ENCODE measurements at places on chromosomes 4 and X.

- no peak for DNase-seq
Observed at GRCh38 chr4:184402740-184403383, 71.5 kb downstream of the IRF2 start.

DNA sequence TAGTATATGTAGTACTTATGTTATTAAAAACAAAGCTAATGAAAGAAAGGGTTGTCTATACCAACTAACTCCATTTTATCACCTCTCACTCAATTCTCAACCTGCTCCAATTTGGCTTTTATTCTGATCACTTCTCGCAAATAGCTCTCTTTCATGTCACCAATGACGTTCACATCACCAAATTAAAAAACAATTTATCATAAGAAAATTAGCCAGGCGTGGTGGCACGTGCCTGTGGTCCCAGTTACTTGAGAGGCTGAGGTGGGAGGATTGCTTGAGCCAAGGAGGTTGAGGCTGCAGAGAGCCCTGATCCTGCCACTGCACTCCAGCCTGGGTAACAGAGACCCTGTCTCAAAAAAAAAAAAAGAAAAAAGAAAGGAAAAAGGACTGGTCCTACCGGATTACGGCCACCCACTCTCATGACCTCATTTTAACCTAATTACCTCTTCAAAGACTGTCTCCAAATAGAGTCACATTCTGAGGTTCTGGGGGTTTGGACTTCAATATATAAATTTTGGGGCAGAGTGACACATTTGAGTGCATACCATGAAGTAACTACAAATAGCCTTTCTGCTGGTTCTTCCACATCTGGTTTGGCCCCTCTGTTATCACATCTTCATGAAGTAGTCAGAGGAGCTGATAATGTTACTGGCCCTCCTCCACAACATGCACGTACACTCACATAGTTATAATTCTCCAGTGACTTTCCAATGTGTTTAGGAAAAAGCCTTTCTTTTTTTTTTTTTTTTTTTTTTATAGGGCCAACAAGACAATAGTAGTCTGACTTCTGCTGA lies 15.8 kb upstream of the RBMX start:
- DNase-seq: no peak

GRCh38 chr4:135032670-135033069 lies 831.1 kb upstream of the PABPC4L start:
- peak; percentile 17 for DNase-seq

GRCh38 chrX:101057093-101057714 lies 5.3 kb upstream of the TRMT2B start:
- no peak for DNase-seq

DNA sequence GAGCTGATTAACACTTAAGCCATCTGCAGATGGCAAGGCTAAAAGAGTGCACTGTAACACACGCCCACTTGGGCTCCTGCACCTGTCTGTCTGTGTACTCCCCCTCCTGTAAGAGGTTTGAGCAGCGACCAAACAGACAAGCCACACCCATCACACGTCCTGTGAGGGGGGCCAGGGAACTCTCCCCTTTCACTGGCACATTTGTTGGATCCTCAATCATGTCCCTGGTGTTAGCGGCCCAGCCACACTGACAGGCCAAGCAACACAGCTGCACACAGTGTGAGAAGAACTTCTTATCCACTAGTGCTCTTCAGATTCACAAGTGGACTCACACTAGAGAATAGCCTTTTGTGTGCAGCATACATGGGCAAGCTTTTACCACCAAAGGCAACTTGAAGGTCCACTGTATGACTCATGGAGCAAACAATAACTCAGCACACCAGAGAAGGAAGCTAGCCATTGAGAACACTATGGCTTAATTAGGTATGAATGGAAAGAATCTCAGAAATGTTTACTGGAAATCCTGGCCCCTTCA lies 29.1 kb upstream of the UTP14A start:
- DNase-seq: peak; percentile 23

GRCh38 chr4:184389978-184390900 lies 84.1 kb downstream of the IRF2 start:
- DNase-seq: no peak

GRCh38 chrX:115902995-115903394 lies 267.5 kb upstream of the AGTR2 start:
- no peak for DNase-seq

DNA sequence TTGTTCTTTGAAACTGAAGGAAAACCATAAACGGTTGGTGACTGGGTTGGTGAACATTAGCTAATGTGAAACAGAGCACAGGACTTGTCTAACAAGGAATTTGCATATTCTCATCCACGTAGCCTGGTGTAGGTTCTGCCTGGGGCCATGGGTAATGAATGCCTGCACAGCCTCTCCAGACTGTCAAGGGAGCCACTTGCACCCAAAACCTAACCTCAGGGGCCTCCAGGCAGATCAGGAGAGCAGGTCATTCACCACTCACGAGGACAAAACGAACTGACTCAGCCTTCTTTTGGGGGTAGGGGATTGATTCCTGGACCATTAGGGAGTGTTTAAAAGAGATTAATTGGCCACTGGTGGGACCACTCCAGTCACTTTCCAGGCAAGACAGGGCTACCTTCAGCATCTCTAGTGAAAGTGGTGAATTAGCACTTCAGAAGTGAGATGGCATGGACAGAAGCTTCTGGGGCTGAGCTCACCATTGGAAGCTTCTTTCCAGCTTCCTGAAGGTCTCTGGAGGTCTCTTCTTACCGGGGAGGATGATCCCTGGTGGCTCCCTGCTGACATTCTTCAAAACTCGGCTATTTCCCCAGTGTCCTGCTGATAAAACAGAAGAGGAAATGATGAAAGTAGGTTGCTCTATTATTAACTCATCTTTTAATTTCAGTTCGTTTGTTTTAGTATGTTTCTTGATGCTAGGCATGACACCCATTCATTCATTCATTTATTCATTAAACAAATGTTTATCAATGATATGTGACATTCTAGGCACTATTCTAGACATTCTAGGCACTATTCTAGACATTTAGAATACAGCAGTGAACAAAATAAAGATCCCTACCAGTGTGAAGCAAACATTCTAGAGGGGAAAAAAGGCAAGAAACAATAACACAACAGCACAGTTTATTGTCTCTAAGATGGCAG lies 104.5 kb upstream of the LNX1 start:
- no peak for DNase-seq

DNA sequence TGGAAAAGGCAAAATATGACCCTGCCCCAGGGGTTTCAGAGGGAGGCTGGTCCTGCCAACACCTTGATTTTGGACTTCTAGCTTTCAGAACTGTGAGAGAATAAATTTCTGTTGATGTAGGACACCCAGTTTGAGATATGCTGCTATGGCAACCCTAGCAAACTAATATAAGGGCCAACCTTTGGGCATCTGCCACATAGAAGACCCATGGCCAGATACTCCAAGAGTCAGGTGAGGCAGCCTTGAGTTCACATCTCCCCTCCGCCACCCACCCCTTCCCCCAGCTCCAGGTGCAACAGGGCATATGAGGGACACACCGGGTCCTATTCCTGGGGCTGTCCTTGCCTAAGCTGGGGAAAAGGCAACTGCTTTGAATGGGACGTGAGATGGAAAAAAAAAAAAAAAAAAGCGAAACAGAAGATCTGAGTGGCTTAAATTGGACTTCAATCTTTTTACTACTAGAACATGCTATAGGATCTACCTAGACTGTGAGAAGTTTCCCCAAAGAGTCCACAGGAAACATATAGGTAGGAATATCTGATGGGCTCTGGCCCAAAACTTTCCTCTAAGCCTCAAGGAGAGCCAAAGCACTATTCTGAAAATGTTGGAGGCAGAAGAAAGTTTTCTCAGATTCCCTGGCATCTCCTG lies 56.5 kb upstream of the PROM1 start:
- no peak for DNase-seq

- DNase-seq: no peak
Observed at GRCh38 chr4:113641025-113641431, 120.5 kb downstream of the CAMK2D start.

DNA sequence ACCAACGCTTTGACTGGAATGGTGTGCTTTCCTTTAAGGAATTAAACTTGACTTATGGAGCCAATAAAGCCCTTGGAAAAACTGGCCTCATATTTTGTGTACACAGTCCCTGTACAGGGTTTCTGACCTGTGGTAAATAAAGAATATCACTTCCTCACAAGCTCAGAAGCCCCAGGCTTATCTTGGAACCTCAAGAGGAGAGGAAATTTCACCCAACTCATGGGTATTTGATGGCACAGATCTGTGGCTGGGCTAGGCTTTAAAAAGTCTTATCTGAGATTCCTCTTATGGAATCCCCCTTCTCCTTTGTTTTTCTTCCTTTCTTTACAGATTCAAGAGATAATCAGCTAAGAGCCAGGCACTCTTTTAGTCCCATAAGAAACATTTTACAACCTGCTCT lies 89.3 kb upstream of the USP38 start:
- no peak for DNase-seq

DNA sequence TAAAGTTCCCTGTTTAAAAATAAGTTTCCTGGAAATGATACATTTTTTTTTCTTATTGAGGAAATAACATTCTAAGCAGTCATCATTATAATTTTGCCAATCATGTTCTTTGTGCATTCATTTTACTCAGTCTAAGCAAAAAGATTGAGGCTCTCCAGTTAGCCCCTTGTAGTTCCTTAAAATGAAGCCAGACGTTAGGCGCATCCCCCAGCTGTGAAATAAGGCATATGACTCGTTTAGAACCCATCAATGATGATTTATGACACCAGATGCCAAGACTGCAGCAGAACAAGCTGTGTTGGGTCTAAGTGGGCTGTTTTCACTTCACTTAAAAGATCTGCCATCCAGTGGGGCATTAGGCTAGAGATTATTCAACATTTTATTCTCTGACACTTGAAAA lies 17.0 kb downstream of the PDGFC start:
- no peak for DNase-seq

DNA sequence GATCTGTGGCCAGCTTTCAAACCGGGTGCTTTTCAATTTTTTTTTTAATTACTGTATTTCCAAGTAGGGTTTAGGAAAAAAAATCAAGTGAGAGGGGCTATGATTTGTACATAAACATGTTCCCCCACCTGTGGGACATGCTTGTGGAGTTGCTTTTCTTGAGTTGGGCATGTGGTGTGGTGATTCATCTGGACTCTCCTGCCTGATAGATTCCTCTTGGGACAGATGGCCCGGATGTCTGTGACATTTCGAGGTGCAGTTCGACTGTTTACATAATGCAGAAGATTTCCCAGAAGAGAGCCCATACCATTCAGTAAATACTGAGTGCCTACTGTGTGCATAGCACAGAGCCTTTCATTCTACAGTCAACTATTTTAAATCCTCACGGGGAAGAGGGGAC lies 49.9 kb downstream of the DOCK11 start:
- no peak for DNase-seq

DNA sequence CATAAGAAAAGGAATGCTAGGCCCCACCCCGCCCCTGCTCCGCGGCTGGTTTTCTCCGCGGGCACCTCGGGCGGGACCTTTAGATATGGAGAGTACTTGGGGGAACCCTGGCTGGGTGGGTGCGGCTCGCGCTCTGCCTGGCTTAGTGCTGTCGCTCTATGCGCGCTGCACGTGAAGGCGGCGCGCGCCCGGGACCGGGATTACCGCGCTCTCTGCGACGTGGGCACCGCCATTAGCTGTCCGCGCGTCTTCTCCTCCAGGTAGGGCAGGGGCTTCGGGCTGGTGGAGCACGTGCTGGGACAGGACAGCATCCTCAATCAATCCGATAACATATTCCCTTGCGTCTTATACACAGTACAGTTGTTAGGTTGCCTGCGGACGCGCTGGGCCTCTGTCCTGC lies 56.0 kb downstream of the MAGEB10 start:
- DNase-seq: no peak

GRCh38 chr4:73018595-73018994 lies 50.9 kb downstream of the COX18 start:
- no peak for DNase-seq

DNA sequence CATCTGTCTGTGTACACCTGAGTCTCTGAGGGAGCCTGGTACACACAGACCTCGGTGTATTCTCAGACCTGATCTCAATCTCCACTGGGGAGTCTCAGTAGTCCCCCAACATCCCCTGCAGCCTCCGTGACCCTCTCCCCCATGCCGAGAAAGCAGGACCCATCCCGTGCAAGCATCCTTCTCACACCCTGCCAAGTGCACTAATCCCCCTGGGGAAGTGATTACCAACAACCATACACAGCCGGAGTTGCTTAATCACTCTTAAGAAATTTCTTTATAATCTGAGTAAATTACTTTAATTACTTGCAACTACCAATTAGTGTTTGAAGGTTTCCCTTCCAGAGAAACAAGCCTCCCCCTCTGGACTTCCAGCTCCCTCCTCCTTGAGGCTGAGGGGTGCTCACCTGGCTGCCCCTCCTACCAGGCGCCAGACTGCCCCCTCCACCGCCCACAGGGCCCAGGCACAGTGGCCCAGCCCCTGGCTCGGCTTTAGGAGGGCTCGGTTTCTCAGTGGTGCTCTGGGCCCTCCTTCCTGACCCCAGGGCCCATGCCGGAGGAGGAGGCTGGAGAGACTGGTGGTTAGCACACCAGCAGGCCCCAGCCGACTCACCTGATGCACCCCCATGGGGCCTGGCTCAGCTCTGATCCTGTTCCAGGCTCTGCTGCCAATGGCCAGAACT lies 43.8 kb downstream of the PJA1 start:
- no peak for DNase-seq

- DNase-seq: no peak
Observed at GRCh38 chrX:80138938-80139337, 124.4 kb downstream of the TBX22 start.

DNA sequence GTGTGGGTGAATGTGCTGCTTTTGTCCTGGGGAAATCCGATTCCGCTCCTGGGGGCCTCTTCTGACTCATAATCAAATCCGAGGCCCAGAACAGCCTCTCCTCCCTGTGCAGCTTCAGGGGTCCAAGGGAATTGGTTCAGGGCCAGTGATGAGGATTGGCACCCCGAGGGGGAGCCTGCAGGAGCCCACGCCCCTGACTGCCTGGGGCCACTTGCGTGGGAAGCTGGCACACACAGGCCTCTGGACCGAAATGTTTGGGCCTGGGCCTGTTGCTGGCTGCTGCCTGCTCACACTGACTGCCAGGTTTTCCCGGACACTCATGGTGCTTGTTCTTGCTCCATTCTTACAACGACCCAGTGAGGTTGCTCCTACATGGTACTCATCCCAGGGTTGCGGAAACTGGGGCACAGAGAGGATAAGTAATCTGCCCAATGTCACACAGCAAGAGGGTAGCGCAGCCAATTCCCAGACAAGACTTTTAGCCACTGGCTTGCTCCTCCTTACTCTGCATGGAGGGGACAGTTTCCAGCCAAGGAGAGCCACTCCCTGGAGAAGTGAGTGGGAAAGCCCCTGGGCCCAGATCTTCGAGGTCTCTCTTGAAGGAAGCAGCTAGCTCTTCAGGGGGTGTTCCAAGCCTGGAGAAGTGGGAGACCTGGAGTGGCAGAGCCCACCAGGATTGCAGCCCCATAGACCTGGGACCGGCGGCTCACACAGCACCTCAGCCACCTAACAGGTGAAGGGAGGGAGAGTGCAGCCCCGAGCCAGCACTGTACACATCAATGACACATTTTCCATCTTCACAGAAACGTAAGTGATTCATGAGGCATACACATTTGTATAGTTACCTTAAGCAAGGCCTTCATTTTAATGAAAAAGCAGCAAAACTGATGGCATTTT lies 20.3 kb downstream of the CFAP99 start:
- DNase-seq: no peak

Data from NCI-H1105 treated with DMSO at 0.1 percent for 48 hours (cell line).